SW 1271 (cell line): ENCODE measurements at places on chromosomes 2 and 18.

- DNase-seq, result no peak
Measured at GRCh38 chr2:12270876-12271588, 445.7 kb upstream of the TRIB2 start.

DNA sequence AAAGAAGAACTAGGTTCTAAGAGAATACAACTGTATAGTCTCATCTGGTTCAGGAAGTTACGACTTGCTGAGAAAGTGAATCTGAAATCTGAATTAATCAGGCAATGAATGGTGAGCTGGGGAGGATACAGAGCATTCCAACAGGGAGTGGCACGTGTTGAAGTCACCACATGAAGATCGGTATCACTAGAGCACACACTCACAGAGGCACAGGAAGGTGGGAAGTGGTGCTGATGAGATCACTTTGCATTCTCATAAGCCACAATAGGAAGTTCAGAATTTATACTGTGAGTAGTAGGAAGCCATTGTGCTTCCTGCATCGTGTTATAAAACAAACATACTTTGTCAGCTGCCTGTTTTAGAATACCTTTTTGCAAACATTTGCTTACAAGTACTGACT, 615.0 kb upstream of the DDX18 start:
- DNase-seq, result no peak

GRCh38 chr2:57516698-57517340, 529.8 kb upstream of the VRK2 start:
- DNase-seq, result peak; percentile 53

GRCh38 chr2:106943468-106944200, 57.7 kb upstream of the ST6GAL2 start:
- DNase-seq, result no peak

- DNase-seq, result no peak
Measured at GRCh38 chr2:192957425-192957824, 762.7 kb upstream of the TMEFF2 start.

- DNase-seq, result no peak
Measured at GRCh38 chr2:168608796-168609195, 152.7 kb downstream of the CERS6 start.

GRCh38 chr2:128474962-128475361, 156.3 kb upstream of the HS6ST1 start:
- no peak for DNase-seq

DNA sequence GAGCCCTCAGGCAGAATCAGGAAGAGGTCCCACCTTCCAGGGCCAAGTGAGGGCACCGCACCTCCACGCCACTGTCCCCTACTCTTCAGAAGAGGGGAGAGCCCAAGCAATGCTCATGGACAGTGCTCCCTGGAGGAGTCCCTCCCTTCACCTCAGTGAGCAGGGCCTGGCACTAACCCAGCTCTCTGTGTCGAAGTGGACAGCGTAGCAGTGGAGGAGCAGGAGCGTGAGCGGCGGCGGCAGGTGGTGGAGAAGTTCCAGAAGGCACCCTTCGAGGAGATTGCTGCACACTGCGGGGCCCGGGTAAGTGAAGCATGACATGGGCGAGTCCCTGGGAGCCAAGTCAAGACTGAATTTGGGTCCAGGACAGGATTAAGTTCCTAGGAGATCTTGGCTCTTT, 16.7 kb downstream of the POMC start:
- no peak for DNase-seq

DNA sequence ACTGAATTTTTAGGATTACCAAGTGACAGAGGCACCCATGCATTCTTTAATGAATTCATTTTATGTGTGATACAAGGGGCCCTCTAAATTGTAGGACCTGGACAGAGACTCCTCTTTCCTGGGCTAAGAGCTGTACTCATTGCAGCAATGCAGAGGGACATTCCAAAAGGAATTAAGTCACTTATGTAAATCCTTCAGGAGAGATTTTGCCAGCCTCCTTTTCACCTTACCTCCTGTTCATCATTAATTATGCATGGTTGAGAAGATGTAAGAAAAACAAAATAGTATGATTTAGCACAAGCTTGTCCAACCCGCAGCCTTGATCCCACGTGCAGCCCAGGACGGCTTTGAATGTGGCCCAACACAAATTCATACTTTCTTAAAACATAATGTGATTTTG, 84.5 kb upstream of the TANK start:
- no peak for DNase-seq

- no peak for DNase-seq
Measured at GRCh38 chr2:156170929-156171328, 161.6 kb downstream of the NR4A2 start.

DNA sequence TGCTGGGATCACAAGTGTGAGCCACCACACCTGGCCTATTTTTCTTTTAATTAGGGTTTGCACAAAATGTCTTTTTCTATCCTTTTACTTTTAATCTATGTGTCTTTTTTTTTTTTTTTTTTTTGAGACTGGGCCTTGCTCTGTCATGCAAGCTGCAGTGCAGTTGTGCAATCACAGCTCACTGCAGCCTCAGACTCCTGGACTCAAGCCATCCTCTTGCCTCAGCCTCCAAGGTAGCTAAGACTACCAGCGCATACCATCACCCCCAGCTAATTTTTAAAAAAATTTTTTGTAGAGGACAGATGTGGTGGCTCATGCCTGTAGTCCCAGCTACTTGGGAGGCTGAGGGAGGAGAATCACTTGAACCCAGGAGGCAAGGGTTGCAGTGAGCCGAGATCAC, 27.1 kb downstream of the ADCY3 start:
- no peak for DNase-seq

GRCh38 chr2:205501826-205502225, 180.5 kb upstream of the NRP2 start:
- DNase-seq, result no peak

GRCh38 chr2:234044157-234044556, 6.3 kb upstream of the SPP2 start:
- DNase-seq, result no peak

DNA sequence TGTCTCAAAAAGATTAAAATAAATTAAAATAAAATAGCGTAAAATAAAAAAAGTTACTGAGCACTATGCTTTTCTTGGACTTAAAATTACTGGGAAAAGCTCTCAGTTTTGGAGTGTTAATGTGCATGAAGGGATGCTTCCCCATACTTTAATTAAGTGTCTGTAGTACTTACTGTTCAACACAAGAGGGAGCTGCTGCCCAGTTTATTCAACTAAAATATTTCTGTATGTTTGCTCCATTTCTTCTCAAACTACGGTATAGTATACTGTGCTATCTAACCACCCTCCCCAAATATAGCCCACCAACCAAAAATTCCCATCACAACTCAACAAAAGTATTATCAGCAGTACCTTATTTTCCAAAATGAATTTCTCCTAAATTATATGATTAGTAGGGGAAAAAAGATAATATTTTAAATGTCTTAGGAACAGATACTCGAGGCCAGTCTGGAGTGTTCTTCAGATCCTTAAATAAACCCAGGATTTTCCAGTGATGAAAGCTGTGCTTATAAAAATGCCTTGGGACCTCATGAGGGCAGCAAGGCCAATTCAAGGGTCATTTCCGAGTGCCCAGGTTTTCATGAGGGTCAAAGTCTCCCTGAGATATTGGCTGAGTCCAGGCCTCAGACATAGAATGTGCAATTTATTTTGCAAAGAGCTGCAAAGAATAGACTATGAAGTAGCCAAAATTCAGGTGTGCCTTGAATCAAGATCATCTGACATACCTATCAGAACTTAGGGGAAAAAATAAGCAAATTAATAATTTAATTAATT, 64.1 kb downstream of the CHRNA1 start:
- DNase-seq, result no peak

DNA sequence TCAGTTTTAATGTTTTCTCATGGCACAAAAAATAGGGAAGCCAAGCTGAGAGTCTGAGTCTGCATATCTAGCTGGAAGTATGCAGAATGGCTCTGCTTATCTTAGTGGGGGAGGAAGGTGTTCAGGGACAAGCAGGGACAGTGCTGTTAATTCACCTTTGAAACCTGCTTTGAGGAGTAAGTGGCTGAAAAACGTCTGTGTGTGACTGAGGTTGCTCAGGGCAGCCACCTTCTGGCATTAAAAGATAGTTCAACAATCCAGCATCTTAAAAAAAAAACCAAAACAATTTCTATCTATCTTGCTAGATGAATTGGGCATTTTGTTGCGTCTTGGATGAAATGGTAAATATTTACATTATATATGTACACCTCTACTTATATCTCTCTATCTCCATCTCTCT, 2.0 kb upstream of the TRPM8 start:
- peak; percentile 38 for DNase-seq

DNA sequence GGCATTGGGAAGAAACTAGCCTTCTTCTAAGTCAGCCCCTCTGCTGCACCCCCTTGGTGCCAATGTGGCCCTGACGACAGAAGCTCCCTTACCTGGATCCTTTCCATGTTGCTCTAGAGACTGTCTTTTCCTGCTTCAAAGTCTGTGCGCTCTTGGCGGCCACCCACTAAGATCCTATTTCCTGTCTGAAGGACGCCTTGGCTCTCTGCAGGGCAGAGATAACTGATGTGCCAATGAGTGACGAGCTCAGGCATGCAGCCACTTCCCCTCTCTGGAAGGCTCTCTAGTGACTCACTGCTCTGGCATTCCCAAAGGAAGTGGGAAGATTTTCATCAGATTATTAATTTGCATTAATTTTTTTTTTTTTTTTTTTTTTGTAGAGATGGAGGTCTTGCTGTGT, 273.5 kb downstream of the CDH20 start:
- peak; percentile 90 for DNase-seq

GRCh38 chr18:10751653-10752052, 225.8 kb downstream of the NAPG start:
- DNase-seq, result no peak

DNA sequence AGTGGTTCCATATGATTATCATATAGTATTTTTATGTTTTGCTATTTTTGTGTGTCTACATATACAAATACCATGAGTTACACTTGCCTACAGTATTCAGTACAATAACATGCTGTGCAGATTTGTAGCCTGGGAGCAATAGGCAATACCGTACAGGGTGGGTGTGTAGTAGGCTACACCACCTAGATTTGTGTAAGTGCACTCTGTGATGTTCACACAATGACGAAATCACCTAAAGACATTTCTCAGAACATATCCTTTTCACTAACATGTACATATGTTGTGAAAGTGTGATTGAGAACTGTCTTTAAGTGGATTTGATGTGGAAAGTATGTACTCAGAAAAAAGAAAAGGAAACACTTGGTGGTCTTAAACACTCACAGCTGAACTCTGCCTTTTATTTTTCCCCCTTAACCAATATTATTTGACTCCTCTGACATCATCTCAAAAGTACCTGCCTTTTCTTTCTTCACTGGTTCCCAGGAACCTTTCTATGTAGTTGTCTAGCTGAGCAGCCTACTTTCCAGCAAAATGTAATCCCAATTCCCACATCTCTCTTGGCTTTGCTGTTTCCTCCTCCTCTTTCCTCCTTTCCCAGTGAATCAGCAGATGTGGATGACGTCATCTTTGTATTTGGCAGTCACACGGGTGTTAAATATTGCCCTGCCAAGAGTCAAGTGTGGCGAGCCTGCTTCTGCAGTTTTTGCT, 47.7 kb downstream of the OSBPL6 start:
- DNase-seq, result peak; percentile 71

- DNase-seq, result no peak
Measured at GRCh38 chr18:22557168-22557941, 139.6 kb upstream of the CTAGE1 start.

GRCh38 chr2:239380831-239381708, 19.8 kb downstream of the HDAC4 start:
- DNase-seq, result no peak

- DNase-seq, result no peak
Measured at GRCh38 chr2:137287913-137288639, 522.7 kb downstream of the THSD7B start.

- DNase-seq, result no peak
Measured at GRCh38 chr2:113979191-113980128, 89.6 kb downstream of the ACTR3 start.

- no peak for DNase-seq
Measured at GRCh38 chr2:28399289-28399688, 6.6 kb downstream of the FOSL2 start.

DNA sequence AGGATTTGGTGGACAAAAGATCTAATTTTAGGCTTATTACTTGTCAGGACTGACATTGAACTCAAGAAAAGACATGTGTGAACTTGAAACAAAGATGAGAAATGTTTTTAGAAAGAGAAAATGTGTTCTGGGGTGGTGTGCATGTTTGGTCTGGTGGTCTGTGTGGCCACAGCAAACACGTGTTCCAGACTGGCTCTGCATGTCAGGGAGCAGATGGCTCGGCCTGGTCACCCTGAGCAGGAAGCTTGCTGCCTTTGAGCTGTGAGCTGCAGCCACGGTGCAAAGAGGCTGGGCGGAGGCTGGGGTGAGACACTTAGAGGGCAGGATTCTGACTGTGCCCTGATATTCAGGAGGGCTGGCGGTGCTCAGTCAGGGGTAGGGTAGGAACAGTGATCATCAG, 186.1 kb downstream of the CTIF start:
- no peak for DNase-seq

- DNase-seq, result no peak
Measured at GRCh38 chr2:63192889-63193774, 142.5 kb downstream of the OTX1 start.

DNA sequence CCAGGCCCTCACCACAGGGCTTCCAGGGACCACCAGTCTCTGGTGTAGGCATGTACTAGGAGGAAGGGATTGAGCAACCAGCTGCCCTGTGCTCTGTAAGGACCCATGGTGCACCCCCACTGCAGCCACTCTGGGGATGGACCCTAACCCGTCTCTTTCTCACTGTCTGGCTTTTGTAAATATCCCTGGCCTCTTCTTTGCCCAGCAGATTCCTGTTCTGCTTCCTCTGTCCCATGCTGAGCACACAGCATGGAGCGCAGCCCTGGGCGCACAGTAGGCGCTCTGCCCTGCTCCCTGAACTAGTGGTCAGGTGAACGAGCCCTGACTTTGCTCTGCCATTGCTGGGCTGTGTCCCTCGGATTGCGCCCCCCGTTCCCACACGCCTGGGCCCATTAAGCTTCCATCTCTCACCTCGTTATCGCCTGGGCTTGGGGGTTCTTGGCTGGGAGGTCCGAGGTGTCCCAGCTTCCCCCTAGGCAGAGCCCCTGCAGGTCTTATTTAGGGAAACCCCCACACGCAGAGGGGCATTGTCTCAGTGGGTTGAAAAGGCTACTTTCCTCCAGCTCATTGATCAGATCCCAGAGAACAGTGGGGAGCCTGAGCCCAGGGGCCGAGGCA, 162.1 kb downstream of the MYCN start:
- DNase-seq, result no peak

GRCh38 chr2:209688385-209688784, 83.2 kb upstream of the UNC80 start:
- DNase-seq, result no peak

DNA sequence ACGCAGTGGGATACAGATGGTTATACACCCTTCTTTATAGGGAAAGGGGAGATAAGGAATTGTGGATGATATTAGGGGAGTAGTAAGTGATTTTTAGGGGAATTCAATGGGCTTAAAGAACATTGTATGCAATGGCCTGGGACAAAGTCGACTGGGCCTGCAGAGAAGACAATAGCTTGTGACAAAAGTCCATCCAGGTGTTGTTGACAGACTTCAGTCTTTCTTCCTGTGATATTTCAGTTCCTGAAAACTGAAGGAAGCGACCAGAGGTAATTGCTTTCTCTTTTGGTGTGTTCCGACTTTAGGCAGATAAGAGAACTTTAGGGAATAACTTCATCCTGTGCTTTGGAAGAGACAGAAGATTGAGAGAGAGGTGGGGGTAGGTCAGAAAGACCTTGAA, 83.1 kb upstream of the NEUROD1 start:
- DNase-seq, result no peak
